ENCODE measurements at places on chromosomes 3 and 15.
A peak's percentile ranks its signal among the peaks of the same experiment; 100 is the strongest.

GRCh38 chr3:186724911-186725310 is 7.8 kb downstream of the KNG1 start:
- DNase-seq: no peak

- no peak for DNase-seq
Measured at GRCh38 chr3:58164906-58165821, 45.6 kb downstream of the DNASE1L3 start.

GRCh38 chr15:70084461-70084860 is 13.3 kb downstream of the TLE3 start:
- no peak for DNase-seq

DNA sequence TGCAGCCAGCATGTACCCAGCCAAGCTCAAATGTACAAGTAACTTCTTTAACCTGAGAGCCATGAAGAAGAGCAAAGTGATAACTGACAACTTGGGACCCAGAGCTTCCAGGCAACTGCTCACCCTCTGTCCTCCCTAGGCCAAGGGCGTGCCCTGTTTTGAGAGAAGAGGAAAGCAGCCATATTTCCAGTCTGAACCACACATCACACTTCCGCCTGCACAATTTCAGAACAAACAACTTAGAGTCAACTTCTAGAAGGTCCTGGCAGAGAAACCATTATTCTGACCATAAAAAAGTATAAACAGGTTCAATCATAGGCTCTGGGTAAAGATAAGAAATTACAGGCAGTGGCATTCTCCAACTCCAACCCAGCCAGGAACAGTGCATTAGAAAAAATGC is 50.1 kb downstream of the ITGB5 start:
- no peak for DNase-seq

- no peak for DNase-seq
Measured at GRCh38 chr3:186932281-186933181, 2.2 kb downstream of the ST6GAL1 start.

DNA sequence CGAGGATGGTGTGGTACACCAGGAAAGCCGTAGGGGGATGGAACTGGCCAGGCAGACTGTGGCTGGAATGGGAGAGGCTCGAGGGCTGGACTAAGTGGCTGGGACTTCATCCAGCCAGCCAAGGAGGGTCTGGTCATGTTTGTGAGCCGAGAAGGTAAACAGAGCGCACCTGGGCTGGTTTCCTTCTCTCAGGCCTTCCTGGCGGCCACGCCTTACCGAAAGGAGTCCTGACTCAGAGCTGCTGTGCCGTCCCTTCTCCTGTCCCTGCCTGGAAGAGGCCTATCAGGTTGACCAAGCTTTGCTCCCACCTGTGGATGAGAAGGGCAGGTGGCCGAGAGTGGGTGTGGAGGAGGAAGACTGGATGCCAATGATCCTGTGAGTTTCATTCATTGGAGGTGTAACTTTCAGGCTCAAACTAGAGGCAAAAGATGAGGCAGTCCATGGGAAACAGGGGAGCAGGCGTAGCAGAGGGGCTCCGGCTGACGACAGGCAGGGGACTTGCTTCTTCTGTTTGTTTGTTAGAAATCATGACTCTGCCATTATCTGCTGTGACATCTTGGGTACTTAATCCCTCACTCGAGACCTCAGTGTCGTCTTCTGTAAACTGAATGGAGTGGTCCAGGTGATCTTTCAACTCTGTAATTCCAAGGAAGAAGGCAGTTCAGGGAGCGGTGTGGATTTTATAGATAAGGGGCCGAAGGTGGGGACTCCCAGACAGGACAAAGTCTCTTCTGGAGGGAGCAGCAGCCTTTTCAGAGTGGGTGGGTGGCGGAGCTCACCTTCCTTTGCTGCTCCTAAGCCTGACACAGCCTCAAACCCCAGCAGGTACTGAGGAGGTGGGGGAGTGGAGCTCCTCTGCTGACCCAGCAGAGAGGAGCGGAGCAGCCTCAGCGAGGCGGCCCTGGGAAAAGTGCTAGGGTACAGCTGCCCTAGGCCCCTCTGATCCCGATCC is 71.8 kb upstream of the GATM start:
- DNase-seq: no peak

GRCh38 chr15:88331291-88331690 is 74.8 kb upstream of the NTRK3 start:
- peak; percentile 28 for DNase-seq

DNA sequence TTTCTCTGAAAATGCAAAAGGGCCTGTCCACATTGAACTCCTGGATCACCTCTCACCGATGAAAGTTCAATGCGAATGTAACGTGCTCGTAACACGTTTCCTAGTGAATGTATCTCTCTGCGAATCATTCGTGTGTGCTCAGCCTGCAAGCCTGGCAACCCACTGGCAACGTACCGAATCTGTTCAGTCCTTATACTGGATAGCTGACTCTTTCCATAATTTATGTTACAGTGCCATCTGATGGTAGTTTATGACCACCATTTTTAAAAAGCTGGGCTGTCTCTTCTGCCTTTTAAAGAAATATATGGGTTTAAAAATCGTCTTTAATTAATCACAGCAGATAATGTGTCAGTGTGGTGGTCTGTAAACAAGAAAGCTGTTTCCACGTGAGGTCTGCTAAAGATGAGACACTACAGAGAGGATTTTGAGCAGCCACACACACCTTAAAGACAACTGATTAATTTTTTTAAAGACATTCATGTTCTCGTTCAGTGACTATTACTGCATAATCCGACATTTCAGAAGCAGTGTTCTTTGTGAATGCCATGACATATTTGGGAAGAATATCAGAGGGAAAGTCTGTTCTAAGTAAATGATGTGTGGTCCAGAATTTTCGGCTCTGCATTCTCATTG is 69.4 kb upstream of the FOXP1 start:
- peak; percentile 15 for DNase-seq

DNA sequence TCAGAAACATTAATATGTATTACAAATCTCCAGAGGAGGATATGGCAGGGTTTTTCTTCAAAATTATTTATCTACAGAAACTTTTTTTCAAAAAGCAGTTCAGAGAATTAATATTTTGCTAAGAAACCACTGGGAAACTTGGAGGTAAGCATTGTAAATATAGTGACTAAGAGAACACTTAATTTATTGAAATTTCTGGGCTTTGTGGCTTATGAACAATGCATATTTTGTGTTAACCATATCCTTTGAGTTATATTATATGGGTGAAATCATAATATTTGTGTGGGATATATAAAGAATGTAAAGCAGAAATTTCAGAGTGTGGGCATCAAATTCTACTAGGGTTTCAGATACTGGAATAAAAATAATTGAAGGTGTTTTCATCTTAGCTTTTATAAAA is 1059.2 kb downstream of the ZPLD1 start:
- DNase-seq: no peak

DNA sequence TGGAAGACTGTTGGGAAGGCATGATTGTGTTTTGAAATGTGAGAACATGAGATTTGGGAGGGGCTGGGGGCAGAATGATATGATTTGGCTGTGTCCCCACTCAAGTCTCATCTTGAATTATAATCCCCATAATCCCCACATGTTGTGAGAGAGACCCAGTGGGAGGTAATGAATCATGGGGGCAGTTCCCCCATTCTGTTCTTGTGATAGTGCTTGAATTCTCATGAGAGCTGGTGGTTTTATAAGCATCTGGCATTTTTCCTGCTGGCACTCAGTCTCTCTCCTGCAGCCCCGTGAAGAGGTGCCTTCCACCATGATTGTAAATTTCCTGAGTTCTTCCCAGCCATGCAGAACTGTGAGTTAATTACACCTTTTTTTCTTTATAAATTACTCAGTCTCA is 430.5 kb downstream of the OTOL1 start:
- DNase-seq: no peak

- no peak for DNase-seq
Measured at GRCh38 chr15:100768501-100768931, 111.1 kb upstream of the ALDH1A3 start.

- DNase-seq: no peak
Measured at GRCh38 chr3:148379763-148380382, 317.8 kb upstream of the AGTR1 start.

DNA sequence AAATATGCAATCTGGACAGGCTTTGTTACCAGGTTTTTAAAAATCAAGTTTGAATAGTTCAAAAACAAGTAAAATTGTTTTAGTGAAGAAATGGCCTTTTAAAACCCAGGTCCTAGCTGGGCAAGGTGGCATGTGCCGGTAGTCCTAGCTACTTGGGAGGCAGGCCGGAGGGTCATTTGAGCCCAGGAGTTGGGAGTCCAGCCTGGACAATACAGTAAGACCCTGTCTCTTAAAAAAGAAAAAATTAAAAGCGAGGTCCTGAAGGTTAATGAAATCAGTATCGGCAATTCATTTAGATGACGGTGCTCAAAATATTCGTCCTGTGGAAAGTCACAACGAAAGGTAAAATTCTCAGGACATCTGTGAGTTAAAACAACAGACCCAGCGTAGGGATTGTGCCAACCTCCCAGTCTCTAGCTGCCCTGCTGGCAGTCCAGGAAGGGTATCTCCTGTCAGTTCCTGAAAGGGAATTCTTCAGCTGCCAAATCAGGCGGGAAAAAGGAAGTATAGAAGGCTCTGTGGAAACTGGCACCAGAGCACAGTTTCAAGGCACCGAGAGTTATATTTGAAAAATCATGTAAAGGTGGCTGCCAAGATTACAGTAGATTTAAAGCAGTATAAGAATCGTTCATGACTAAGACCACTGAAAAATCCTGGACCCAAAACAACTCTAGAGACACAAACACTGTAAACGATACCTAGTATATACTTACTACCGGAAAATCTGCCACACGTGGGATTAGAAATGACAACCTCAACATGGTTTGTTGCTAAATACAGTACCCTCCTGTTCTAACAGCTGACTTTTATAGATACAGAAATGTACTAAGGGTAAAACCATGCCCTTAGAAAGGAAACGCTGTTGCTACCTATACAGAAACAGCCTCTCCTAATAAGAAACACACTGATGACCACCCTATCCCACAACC is 1.2 kb upstream of the ABHD17C start:
- DNase-seq: no peak

- DNase-seq: no peak
Measured at GRCh38 chr3:173013219-173013832, 127.7 kb downstream of the SPATA16 start.

GRCh38 chr15:79881254-79881653 is 15.6 kb downstream of the MTHFS start:
- no peak for DNase-seq

- no peak for DNase-seq
Measured at GRCh38 chr15:38300395-38300794, 47.8 kb downstream of the SPRED1 start.

DNA sequence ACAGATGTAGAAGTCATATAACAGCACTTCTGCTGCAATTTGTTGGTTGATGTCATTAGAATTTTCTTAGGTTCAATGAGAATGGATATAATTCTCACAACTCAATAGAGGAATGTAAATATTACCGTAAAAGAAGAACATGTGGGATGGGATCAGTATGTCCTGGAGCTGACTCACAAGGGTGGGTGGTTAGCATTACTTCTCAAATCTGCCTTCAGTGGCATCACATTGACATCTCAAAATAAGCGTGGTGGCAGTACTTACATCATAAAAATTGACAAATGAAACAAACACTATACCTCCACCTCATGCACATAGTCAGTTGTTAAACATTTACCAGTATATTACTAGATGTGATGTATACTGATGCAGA is 1068.0 kb upstream of the CADM2 start:
- DNase-seq: no peak

DNA sequence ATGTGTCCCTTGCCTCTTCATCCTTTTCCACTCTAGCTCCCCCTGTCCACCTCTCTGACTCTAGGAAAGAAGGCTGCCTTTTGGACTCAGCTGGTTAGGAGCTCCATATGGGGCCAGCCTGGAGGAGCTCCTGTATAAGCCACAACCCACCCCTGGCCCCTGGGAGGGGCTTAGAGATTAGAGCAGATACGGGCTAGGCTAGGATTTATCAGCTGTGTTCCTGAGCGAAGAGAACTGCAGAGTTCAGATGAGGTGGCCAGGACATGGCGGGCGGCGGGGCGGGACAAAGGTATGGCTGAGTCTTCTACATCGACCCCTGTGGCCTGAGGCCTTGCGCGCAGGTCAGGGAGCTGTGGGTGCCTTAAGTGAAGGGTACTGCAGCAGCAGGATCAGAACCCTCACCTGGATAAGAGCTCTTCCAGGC is 7.9 kb downstream of the NBEAL2 start:
- DNase-seq: no peak

DNA sequence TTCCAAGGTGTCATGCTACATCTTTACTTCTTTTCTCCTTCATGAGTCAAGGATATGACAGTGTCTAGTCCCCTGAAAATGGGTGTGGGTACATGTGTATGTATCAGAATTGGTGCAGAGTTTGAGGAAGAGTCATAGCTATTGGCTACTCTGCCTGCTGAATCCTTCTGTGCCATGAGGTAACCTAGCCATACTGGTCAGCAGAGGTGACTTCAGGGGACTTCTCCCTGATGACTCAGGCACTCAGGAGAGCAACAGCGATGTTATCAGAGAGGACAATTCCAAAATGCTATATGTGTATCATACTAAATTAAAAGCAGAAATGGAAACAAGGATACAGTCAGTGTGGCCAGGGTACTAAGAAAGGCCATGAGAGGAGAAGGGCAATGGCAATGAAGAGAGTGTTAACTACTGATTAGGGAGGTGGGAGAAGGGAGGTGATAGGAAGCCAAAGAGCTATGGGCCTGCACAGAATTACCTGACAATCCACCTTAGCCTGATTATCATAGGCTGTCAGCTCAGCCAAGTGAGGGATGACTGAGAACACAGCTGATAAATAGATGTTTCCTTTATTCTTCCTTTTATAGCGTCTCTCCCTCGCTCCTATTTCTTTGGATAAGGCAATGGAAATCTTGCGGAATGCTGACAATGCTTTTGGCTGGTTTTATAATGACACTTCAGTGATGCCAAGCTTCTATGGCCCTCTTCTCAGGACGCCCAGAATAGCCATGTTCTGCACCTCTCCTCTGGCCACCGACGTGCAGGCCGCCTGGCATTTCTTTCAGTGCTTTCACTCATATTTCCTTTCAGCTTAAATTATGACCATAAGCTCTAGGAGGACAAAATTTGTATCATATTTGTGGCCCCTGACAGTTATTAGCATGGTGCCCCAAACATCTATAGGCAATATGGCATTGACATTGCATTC is 90.6 kb downstream of the FGF12 start:
- DNase-seq: no peak

DNA sequence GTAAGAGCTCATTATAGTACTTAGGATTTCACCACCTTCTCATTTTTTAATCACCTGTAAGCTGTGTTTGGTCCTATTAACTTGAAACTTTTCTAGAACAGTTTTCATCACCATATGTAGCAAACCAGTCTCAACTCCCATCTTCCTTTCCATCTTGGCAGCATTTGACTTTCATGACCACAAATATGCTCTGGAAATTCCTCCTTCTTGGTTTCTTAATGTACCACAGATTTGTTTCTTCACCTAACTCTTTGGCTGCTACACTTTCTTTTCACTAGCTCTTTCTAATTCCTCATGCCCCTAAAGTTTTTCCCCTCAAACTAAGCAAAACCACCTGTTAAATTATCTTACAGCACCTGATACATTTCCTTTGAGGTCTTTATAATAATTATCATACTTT is 13.2 kb upstream of the NMB start:
- DNase-seq: no peak

GRCh38 chr15:57902155-57902554 is 163.4 kb downstream of the ALDH1A2 start:
- no peak for DNase-seq

Measured in stimulated activated CD4-positive, alpha-beta T cell treated with anti-CD3 and anti-CD28 coated beads, Interleukin-1b, Interleukin-23, amount 100 ng/mL, for 4 hours (primary cell).